NCI-H1105 treated with DMSO at 0.1 percent for 48 hours (cell line): ENCODE measurements at places on chromosomes 3 and 15.

DNA sequence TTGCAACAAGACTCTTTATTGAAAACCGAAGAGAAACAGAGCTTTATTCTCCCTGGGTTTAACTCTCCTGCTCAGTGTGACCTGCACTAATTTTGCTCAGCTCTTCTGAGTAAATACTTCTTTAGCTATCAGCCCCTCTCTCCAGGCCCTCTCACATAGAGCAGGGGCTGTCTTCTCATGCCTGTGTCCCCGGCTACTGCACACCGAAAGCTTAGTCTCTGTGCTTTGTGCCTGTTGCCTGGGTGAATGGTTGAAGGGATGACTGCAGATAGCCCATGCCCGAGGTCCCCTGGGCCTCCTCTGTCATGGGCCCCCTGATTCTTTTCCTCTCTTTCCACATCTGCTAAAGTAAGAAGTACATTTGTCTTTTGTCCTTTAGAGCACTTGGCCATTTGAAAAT, 195.9 kb downstream of the GABRG3 start:
- no peak for DNase-seq

- no peak for DNase-seq
Measured at GRCh38 chr15:70160803-70161565, 63.3 kb upstream of the TLE3 start.

DNA sequence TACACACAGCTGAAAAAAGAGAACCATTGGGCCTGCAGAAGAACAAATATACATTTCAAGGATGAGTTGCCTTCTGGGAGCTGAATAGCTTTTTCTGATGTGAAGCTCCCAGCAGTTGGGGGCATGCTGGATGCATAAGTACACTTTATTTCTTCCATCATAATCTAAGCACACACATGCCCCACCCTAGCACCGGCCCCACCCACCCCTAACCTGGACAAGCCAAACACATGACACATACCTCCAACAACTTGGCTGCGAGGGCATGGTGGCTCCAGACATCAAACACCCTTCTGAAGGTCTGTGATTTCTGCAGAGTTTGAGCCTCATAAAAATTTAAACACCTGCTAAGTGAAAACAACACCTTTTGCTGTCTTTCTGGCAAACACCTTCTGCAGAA, 307.2 kb upstream of the TRIM42 start:
- DNase-seq: no peak

- no peak for DNase-seq
Measured at GRCh38 chr3:156273111-156273694, 152.8 kb downstream of the KCNAB1 start.

DNA sequence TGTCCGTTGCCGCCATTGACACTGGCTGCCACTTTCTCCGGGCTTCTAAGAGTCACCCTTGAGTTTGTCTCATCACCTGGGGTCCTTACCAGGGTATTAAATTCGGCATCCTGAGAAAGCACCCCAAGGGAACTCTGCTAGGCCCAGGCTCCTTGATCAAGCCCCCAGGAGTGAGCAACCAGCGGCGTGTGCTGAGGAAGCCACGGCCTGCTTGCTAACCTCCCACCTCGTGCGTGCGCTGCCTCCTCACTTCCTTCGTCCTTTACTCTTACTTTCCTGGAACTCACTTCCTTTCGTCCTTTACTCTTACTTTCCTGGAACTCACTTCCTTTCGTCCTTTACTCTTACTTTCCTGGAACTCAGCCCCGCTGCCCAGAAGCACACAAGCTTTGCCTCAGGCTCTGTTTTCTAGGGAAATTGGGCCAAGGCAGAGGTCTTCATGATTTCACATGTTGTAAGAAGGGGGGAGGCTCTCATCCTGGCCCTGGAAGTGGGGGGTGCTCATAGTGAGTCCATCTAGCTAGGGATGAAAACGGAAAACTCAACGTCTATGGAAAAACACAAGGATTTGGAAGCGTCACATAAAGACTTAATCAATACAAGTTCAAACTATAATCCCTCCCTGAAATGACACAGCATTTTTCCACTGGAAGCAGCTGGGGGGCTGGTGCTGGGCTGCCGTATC, 36.7 kb upstream of the BDH1 start:
- no peak for DNase-seq

- DNase-seq: no peak
Measured at GRCh38 chr3:40504636-40505430, 1.0 kb upstream of the ZNF620 start.

DNA sequence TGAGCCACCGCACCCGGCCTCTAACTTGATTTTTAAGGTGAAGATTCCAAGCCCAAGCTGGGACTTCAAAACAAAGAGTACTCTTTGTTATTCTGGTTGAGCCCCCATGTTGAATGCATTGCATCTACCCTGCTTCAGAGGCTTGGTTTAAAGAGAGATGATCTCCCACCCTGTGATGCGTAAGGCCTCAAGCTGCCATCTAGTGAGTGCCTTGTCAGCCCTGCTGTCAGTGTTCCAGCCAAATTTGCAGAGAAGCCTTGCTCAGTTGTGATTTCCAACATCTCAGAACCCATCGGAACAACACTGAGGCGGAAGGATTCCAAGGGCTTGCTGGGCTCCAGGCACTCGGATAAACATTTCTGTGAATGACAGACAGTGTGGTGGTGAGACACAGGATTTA, 210.7 kb upstream of the RGMA start:
- DNase-seq: no peak
